Amygdala (tissue), 56 donors: ENCODE measurements at places on chromosomes 7 and 10.

- DNase-seq, result no peak
Measured at GRCh38 chr7:98193474-98194180, 17.6 kb upstream of the BHLHA15 start.

DNA sequence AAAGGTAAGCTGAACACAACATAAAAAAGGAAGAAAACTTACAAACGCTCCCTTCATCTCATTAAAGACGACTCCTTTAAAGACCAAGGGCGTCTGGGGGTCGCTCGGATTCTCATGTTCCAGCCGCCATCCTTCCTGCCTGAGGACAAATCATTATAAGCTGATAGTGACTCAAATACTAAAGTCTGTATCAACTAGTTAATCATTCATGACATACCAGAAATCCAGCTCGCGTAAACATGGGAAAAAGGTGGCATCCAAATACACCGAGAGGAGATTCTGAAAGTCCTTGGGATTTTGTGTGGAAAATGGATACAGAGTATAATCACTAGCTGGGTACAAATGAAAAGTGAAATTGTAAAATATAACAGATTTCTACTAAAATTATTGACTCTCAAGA lies 7.4 kb downstream of the PITRM1 start:
- no peak for DNase-seq

GRCh38 chr10:17210361-17210760 lies 8.9 kb upstream of the TRDMT1 start:
- no peak for DNase-seq

DNA sequence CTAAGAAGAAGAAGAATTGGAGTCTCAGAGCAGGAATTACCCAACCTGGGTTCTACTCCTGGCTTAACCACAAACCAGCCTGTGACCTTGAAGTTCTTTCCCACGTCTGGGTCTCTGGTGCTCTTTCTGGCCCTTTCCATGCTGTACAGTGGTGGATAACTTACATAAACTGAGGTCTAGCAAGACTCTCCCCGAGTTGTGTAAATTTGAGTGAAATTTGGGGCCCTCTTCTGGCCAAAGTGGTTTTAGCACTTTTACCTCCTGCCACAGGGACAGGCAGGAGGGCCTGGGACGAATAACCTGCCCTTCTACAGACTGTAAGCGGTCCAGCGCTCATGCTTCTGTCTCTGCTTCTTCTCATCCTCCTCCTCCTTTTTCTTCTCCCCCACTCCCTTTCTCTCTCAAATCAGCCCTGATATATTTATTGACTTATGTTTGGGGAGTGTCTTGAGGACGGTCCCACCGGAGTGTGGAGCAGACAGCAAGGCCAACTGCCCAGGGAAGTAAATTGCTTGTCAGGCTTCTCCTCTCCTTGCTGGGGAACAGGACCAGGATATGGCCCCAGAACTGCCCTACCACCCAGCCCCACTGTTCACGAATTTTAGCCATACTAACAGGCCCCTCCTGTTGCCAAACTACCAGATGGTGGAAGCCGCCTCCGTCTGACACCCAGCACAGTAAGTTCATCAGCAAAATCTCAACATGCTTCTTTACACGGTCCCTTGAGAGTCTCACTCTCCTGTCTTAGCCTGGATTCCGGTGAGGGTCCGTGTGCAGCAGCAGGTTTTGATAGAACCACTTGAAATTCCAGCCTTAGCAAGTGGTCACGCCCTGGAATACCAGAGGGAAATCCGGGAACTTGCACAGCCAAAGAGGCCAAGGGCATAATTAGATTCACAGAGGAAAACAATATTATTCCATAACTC lies 4.0 kb upstream of the SH3PXD2A start:
- peak; percentile 17 for DNase-seq

GRCh38 chr10:117367718-117368117 lies 7.5 kb downstream of the PDZD8 start:
- no peak for DNase-seq

DNA sequence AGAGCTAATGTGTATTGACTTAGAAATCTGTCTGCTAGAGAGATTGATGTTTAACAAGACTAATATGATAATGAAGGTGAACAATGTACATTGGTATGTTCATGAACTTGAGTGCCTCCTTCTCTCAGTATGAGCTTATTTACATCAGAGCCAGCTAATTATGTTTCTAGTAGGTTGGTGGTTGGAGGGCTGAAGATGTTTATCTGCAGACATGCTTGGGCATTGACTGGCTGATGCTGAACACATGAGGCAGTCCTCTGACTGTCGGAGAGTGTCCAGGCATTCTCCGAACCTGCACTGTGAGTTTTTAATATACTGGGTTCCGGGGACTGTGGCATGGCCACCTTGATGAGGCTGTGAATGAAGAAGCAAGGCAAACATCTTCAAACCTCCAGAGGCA lies 47.5 kb downstream of the BMPER start:
- no peak for DNase-seq
